ENCODE measurements at places on chromosomes 7 and 10.

- no peak for DNase-seq
These were observed 246.3 kb downstream of the SKIDA1 start for GRCh38 chr10:21279217-21279575.

- DNase-seq, result no peak
These were observed 78.0 kb downstream of the PLXNA4 start for GRCh38 chr7:132498319-132498718.

GRCh38 chr10:11225935-11226334, 208.3 kb downstream of the CELF2 start:
- DNase-seq, result peak; percentile 73

GRCh38 chr7:1851721-1852516, 181.8 kb downstream of the ELFN1 start:
- DNase-seq, result no peak

DNA sequence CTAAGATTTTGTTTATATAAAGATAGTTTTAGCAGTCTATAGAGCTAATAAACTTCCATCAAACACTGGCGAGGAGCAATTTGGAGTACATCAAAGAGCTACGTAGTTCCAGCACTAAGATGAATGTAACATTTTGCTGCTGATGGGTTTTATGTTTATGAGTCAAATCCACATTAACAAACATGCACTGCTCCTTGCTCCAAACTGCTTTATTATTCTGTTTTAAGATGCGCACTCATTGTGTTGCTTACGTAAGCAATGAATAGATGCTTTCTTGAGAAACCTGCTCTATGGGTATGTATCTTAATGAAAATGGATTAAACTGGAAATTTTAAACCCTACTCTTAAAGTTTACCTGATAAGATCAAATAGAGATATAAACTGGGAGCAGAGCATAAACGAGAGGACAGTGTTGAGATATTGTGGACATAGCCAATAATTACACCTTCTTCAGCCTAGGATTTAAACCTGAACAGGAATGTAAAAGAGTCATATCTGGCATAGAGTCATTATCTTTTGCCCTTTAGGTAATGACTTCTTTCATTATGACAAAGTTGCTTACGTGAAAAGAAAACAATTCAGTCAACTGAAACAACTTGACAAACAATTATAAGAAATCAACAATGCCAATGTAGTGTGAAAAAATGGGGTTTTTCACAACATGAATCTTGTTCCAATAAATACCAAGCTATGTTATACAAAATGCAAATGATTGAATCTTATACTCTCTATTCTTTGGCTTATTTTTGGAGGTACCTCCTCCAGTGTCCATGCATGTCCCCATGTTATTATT, 153.5 kb upstream of the MTPN start:
- DNase-seq, result no peak

DNA sequence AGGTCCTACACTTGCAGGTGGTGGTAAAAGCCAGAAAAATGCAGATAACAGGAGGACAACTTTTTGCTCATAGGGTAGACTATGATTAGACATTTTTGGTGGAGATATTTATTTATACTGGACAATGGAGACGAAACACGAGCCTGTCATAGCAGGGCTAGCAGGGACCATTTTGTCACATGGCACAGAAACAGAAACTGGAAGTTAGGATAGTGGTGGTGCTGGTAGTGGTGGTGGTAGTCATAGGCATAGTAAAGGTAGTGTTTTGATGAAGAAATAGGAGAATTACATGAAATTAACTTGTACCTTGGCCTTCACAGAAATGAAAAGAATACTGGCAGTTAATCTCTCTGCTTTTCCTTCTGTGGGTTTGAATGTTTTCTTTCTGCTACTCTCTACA, 8.8 kb upstream of the MGAM start:
- DNase-seq, result no peak

- DNase-seq, result no peak
These were observed 1326.3 kb downstream of the XPNPEP1 start for GRCh38 chr10:108597031-108597430.

DNA sequence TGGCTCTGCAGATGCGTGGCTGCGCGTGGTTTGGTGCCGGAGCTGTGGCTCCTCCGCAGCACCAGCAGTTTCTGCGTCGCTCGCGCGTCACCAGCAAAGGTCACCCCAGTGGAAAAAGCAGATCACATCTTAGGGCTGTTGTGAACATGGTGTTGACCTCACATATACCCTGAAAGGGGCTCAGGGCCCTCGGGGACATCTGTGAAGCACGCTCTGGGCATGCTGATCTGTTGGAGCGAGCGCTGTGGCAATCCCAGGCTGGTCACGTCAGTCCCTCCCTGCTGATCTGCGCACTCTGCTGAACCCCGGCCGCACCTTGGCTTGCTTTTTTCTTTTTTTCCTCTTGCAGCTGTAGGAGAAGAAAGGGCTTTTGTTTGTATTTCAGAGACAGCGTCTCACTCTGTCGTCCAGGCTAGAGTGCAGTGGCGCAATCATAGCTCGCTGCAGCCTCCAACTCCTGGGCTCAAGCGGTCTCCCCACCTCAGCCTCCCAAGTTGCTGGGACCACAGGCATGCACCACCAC, 33.3 kb upstream of the AP5Z1 start:
- DNase-seq, result no peak

- DNase-seq, result no peak
These were observed 58.0 kb upstream of the LRGUK start for GRCh38 chr7:134069187-134069586.

DNA sequence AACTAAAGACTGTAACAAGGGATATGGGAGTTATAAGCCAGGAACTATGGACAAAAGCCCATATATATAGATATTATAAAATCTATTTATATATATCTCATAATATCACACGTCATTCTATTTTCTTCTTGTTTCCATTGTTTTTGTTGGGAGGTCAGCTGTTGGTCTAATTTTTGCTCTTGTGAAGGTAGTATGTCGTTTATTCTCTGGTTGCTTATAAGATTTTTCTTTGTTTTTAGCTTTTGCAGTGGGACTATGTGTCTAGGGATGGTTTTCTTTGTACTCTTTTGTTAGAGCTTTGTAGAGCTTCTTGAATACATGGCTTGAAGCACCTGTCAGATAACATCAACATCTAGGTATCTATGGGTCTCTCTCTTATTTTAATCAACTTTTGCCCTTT, 14.0 kb downstream of the ARL4A start:
- DNase-seq, result no peak

- no peak for DNase-seq
These were observed 425.9 kb upstream of the GHITM start for GRCh38 chr10:83713423-83713822.

DNA sequence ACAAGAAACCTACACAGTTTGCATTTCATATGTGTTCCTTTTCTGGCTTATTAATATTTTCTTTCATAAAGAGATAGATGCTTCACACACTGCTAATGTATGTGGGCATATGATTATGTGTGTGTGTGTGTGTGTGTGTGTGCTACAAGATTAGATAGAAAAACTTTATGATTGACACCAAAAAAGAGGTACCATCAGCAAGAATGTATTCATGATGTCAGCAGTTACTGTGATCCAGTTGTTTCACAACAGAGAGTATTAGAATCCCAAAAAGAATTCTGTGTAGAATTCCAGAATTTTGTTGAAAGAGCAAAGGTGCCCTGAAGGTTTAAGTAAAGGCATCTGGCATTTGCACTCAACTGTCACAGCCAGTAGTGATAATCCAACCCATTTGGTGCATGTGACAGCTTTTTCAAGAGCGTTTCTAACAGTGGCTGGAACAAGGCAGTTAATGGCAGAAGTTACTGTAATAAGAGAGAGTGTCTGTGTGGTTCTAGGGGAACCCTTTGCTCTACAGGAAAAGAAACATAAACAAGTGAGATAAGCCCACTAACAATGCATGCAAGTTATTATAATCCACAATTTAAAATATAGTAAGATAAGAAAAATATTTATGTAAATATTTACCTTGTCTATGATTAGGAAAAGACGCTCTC, 16.6 kb downstream of the RELN start:
- DNase-seq, result no peak

GRCh38 chr7:159019111-159019510, 125.6 kb downstream of the VIPR2 start:
- DNase-seq, result no peak

DNA sequence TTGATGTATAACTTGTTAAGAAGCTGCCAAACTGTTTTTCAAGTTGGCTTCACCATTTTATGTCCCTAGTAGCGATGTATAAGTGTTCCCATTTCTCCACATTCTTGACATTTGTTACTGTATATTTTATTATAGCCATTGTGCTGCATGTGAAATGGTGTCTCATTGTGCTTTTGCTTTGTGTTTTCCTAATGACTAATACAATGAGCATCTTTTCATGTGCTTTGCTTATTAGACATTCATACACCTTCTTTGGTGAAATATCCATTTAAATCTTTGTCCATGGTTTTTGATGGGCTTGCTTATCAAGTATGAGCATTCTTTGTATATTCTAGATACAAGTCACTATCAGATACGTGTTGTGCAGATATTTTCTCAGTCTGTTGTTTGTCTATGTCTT, 203.0 kb downstream of the CCSER2 start:
- DNase-seq, result no peak

GRCh38 chr7:15475808-15476530, 85.8 kb downstream of the AGMO start:
- no peak for DNase-seq

DNA sequence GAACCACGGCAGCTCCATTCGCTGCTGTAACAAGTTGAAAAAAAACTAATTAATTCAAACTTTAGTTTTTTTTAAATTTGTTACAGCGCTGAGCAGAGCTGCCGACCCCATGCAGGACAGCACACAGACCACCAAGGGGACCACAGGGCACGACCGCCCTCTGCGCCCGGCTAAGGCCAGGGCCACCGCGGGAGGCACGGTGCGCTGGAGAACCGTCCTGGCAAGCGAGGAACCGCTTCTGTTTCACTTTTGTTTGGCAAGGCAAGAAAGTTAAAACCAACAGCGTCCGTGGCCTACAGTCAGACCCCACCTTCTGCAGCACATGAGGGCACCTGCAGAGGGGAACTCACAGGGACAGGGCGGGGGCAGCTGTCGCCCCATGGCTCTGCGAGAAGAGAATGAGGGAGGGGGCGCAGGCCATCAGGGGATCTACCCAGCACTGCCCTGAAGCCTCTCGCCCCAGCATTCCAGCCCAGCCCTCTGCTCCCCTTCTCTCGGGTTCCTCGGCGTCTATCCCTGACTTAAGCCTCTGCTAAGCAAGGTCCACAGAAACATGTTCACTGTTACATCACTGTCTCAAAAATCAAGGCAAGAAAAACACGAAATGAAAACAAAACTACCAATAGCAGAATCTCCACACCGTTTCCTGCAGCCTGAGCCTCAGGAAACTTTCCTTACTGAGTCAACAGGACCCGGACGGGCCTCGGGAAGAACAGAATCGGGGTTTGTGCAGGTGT, 204.4 kb downstream of the DIP2C start:
- peak; percentile 11 for DNase-seq

DNA sequence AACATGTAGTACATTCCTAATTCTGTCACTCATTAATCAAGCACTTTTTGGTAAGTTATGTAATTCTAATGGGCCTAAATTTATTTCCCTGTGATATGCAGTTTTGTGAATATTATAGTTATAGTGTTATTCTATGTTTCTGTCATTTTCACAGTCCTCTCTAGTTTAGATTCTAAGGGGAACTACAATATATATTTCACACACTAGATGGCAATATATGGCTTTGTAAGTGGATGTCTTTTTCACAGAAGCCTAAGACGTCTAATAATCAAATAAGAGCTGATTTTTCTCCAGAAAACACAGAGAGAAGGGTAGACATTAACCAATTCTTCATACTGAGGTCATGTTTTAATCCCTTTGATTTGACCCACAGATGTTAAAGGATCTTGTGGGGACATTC, 18.0 kb downstream of the RNLS start:
- peak; percentile 13 for DNase-seq

GRCh38 chr10:75611172-75611992, 180.0 kb downstream of the LRMDA start:
- no peak for DNase-seq

- no peak for DNase-seq
These were observed 312.6 kb upstream of the BMPER start for GRCh38 chr7:33592718-33593117.

- no peak for DNase-seq
These were observed 83.8 kb downstream of the EBLN1 start for GRCh38 chr10:22133749-22134624.

DNA sequence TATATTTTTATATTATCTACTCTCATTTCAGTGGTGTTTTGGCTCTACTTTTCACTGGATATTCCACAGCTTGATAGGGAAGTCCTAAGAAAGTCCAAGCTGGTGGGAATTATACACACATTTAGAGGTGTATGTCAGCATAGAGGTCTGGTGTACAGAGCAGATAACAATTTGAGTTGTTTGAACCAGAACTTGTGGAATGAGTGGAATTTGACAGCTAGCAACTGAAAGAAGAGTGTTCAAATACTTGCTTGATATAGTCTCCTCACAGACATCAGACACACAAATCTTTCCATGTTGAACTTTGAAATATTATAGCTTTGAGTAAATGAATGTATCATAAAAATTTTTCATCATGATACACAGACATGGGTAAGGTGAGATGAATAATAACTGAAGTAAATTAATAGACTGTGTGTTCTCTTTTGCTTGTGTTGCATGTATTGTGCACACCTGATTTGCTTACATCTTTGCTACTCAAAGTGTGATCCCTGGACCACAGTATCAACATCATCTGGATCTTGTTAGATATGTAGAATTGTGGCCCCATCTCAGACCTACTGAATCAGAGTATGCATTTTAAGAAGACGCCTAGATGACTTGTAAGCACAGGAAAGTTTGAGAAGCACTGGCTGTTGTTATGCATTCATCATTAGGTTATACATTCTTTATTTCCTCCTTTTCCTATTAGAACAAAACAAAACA, 91.5 kb downstream of the ABCA13 start:
- no peak for DNase-seq

DNA sequence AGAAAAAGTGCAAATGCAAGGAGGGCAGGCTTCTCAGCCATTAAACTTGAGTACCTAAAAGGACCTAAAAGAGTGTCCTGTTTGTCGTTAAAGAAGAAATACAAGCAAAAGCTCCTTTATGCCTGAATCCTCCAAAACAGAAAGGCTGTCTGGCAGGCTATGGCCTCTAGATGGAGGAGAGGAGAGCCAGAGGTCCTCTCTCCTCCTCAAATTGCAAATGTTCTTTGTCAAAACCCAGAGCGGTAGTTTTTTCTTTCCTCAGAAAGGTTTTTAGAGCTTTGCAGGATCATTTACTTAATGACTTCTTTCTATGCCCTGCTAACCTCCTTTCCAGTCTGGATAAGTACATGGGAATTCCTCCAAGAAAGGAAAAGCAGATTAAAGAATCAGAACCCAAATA, 1.9 kb upstream of the SORCS1 start:
- DNase-seq, result no peak

DNA sequence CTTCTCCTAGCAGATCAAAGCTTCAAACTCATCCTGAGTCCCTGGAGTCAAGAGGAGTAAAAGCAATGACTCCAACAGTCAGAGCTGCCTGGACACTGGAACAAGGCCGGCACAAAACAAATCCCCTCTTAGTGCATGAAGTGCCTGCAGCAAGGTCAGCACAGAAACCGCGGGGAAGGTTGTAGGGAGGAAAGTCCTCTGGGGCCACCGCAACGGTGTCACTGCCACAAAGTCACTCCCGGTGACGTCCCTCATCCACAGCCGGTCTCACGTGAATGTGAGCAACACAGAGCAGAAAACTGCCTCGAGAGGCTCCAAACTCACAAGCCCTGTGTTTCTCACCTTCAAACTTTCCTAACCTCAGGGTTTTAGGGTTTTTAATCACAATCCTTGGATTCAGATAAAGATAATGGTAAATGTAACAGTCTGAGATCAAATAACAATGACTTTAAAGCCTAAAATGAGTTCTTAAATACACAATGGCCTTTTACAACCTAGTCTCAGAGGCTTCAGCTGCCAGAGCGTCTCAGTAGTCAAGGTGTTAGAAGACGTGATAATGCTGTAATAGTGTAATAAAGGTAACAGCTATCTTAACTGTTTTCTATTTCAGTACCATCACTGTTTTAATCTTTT, 274.3 kb downstream of the ZMYND11 start:
- no peak for DNase-seq

Measured in CD4-positive, alpha-beta T cell treated with Interferon alpha-2 for 1 hour (primary cell).